Pancreas (tissue), 10 donors: ENCODE measurements at places on chromosomes 3 and 15. TPM values are rescaled to one million over a fixed set of nuclear protein-coding genes. Genes with fewer than 3 reads are reported as not detected.

ITIH1 gene
- total RNA-seq, result 1.9 TPM

CDC25A gene
- 0.83 TPM for total RNA-seq

SLC9C1 gene
- total RNA-seq, result not detected

EPB42 gene
- not detected for total RNA-seq

LYZL4 gene
- total RNA-seq, result not detected

DNA sequence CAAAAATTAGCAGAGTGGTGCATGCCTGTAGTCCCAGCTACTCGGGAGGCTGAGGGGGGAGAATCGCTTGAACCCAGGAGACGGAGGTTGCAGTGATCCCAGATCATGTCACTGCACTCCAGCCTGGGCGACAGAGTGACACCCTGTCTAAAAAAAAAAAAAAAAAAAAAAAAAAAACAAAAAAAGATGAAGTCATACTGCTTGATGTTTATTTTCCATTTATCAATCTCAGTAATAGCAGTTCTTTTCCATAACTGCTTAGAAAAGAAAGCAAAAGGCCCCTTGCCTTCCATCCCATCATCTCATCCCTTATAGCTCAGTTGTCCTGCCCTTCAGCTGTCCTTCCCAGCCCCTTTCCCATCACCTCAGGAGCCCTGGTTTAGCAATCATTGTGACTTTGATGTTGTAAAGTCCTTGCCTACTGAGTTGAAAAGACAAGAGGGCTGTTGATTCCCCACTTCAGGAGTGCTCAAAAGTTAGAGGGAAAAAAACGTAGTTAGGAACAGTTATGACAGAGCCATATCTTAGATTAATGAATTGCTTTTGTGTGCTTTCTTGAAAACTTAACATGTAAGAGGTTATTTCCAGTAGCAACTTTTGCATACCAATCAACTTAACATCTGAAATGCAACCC, 18.0 kb upstream of the THRB start:
- no peaks in the 10 kb centered on the region for H3K27me3 ChIP-seq
- no peaks in the 10 kb centered on the region for H3K36me3 ChIP-seq
- H3K27ac ChIP-seq, result no peak overlapping the region

DNA sequence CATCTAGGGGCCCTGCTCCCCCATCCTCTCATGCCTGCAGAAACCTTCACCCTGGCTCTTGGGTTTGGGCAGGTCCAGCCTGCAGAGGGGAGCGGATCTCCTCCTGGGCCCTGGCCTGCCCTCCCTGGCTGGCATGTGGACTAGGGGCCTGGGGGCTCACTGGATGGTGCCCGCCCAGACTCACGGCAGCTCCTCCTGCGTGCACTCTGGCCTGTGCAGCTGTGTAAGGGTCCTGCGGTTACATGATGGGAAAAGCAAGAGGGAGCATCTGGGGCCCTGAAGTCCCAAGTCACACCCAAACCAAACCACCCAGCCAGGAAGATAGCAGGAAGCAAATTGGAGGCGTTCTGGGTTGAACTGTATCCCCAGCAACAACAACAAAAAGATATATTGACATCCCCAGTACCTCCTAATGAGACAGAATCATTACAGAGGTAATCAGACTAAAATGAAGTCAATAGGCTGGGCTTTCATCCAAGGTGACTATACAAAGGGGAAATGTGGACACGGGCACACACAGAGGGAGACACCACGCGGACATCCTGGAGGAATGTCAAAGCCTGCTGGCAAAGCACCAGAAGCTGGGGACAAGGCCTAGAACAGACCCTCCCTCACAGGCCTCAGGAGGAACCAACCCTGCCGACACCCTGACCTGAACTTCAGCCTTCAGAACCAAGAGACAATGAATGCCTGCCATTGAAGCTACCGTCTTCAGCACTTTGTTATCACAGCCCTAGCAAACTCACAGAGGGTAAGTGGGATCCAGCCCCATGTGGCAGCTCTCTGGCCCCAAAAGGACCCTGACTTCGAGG, 10.4 kb upstream of the CLK3 start:
- no peak overlapping the region for H3K4me3 ChIP-seq
- no peaks in the 10 kb centered on the region for H3K27me3 ChIP-seq
- H3K4me1 ChIP-seq, result no peaks in the 10 kb centered on the region
- no peaks in the 10 kb centered on the region for H3K36me3 ChIP-seq
- no peak for DNase-seq
- H3K27ac ChIP-seq, result no peak overlapping the region

DNA sequence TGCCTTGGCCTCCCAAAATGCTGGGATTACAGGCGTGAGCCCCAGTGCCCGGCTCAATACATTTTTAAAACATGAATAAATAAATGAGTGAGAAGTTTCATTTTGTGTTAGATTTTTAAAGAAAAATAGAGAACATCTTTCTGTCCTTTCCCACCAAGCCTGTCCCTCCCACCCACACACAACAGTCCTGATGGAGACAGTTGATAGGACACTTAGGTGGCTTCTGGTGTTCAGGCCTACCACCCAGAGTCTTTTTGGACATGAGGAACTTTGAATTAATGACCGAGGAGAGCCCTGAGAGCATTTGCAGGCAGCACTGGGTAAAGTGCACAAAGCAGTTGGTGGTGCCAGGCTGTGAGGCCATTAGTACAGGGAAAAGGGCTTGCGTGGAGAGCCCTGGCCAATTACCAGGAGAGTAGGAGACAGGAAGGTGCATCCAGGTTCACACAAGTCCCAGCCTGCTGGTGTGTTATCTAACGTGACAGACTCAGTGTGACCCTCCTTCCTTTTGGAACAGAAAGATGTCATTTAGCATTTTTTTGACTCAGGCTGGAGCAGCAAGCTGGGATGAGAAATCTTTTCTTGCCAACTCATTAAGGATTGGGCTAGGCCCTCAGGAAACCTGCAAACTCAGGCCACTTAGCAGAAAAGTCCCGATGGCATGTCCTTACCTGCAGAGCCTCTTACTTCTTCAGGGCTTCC, 103.6 kb downstream of the PDCD6IP start:
- no peaks in the 10 kb centered on the region for H3K27me3 ChIP-seq
- no peak for DNase-seq
- no peak overlapping the region for H3K27ac ChIP-seq
- H3K4me3 ChIP-seq, result no peak overlapping the region

DNA sequence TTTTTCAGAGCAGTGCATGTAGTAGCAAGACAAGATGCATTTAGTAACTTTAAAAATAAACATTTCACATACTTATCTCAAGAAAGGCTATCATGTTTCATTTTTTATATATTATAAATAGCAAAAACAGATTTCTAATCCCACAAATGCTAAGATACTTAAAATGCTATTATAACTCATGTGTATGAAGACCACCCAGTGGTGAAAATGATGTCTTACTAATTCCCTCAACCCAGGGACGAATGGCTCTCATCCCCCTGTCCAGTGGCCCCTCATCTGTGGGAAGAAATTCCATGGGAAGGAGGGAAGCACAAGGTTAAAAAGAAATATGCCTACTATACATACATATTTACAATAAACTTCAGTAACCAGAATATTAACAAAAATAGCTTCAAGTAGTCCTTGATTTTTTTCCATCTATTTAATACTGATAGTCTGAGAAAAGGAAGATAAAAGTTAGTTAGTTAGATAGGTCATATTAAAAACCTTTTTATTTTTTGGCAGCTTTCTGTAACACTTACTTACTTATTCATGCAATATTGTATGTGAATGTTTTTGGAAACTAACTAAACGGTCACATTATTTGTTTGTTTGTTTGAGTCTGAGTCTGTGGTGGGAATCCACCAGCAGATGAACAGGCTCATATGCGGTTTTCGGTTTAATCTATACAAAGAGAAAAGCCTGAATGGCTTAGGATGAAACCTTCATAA, 14.8 kb downstream of the NR2E3 start:
- H3K27me3 ChIP-seq, result no peaks in the 10 kb centered on the region
- no peaks in the 10 kb centered on the region for H3K4me1 ChIP-seq
- DNase-seq, result no peak
- H3K4me3 ChIP-seq, result no peak overlapping the region
- no peak overlapping the region for H3K27ac ChIP-seq

- no peak overlapping the region for H3K27ac ChIP-seq
- H3K36me3 ChIP-seq, result peaks cover 3% of the 10 kb centered on the region
- no peaks in the 10 kb centered on the region for H3K27me3 ChIP-seq
- no peaks in the 10 kb centered on the region for H3K4me1 ChIP-seq
- H3K4me3 ChIP-seq, result no peak overlapping the region
Observed at GRCh38 chr3:138066383-138066782, 49.0 kb downstream of the DZIP1L start.

DNA sequence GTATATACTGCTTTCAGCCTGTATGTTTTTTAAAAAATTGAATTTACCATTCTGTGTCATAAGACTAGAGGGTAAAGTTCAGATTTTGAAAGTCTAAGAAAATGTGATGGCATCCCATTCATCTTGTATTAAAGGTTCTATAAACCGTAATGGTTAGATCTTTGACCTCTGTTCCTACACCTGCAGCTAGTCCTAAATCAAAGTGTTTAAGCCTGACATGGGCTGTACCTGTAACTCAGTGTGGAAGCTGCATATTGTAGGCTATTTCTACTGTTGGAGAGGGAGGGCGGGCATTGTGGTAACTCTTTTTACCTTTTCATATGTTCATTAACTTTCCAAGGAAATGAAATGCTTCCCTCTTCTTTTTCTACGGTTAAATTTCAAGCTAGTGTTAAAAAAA, 53.9 kb downstream of the ARHGEF26 start:
- no peaks in the 10 kb centered on the region for H3K36me3 ChIP-seq
- no peaks in the 10 kb centered on the region for H3K27me3 ChIP-seq
- no peak overlapping the region for H3K27ac ChIP-seq
- no peak for DNase-seq

GRCh38 chr3:128873244-128874022, 6.0 kb upstream of the ACAD9 start:
- peaks cover 10% of the 10 kb centered on the region for H3K4me1 ChIP-seq
- no peak overlapping the region for H3K27ac ChIP-seq
- H3K27me3 ChIP-seq, result no peaks in the 10 kb centered on the region

GRCh38 chr3:161212906-161213305, 8.2 kb upstream of the NMD3 start:
- DNase-seq, result no peak
- H3K27ac ChIP-seq, result no peak overlapping the region
- no peaks in the 10 kb centered on the region for H3K4me1 ChIP-seq

DNA sequence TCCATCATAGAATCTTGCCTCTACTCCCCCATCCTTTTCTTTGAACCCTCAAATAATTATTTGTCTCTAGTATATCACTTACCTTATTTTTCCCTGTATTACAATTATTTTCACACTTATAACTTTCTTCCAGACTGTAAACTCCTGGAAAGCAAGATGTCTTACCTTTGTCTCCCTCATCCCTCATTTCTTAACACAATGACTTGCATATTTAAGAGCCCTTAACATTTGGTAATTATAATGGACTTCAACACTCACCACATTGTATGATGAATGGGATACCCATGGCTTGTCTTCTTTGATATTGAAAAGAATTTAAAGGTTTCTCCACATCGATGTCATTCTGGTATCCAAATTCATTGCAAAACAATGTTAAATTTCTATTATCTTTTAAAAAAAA, 81.4 kb upstream of the GUCA1C start:
- H3K4me1 ChIP-seq, result no peaks in the 10 kb centered on the region
- no peaks in the 10 kb centered on the region for H3K36me3 ChIP-seq
- H3K4me3 ChIP-seq, result no peak overlapping the region
- H3K27me3 ChIP-seq, result no peaks in the 10 kb centered on the region
- no peak overlapping the region for H3K27ac ChIP-seq
- no peak for DNase-seq

DNA sequence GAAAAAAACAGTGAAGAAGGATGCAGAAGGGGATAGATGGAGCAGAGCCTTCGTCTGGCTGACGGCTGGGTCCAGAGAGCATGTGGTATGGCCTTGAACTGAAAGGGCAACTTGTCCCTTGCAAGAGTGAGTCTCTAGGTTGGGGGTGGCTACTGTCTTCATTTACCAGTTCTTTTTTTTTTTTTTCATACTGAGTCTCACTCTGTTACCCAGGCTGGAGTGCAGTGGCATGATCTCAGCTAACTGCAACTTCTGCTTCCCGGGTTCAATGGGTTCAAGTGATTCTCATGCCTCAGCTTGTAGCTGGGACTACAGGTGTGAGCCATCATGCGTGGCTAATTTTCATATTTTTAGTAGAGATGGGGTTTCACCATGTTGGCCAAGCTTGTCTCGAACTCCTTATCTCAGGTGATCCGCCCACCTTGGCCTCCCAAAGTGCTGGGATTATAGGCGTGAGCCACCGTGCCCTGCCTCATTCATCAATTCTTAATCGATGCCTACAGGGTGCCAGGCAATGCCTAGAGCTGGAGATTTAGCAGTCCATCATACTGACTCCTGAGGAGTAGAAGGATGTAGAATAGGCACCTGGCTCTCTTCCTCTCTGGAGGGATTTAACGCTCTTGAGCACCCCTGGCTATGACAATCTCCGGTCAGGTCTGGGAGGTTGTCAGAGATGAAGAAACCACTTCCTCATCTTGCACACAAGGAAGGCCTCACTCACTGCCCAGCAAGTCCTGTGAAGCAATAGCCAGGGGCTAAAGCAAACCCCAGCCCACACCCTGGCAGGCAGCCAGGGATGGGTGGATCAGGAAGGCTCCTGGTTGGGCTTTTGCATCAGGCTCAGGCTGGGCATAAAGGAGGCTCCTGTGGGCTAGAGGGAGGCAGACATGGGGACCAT, at the start of gene CAMP:
CAMP (plus strand) TSS at position 880 of the 898 bp plus-strand sequence; CDS start at position 897, 17 bp downstream.
- peak; percentile 30 for DNase-seq
- no peak within 1 kb of the TSS for H3K27ac ChIP-seq
- no peaks in the 10 kb centered on the region for H3K27me3 ChIP-seq
- H3K4me1 ChIP-seq, result no peaks in the 10 kb centered on the region
- H3K4me3 ChIP-seq, result no peak within 1 kb of the TSS
- H3K36me3 ChIP-seq, result no peaks in the 10 kb centered on the region

- H3K27me3 ChIP-seq, result no peaks in the 10 kb centered on the region
- H3K36me3 ChIP-seq, result no peaks in the 10 kb centered on the region
- no peak overlapping the region for H3K4me3 ChIP-seq
- no peak overlapping the region for H3K27ac ChIP-seq
- H3K4me1 ChIP-seq, result no peaks in the 10 kb centered on the region
Observed at GRCh38 chr3:130529486-130530215, 12.7 kb downstream of the COL6A6 start.

DNA sequence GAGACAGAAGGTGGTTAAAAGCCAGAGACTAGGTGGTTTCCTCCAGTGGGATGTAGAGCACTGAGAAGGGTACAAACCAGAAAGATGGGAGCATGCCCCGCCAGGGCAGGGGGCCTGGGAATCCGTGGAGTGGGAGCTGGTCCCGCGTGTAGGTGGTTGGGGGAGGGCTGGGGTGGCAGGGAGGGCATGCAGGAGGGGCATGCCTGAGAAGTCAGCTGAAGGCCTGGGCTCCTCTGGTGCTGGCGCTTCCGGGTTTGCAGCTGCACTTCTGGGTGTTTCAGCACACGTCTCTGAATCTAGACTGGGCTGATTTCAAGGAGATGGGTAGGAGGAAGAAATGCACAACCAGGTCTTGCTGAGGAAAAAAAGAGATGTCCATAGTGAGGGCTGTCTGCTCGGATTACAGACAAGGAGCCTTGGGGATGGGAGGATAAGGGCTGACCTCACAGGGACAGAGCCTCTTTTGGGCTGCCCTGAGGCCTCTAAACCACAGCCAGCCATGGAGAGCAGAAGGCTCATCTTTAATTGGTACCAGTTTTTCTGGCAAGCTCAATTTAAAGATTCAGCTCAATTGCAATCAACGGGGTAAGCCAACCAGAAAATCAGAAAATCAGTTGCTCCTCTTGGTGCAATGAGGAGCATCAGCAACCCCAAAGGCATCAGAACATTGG, 151.9 kb downstream of the FAM43A start:
- no peaks in the 10 kb centered on the region for H3K4me1 ChIP-seq
- no peak overlapping the region for H3K4me3 ChIP-seq
- H3K36me3 ChIP-seq, result no peaks in the 10 kb centered on the region
- no peaks in the 10 kb centered on the region for H3K27me3 ChIP-seq
- DNase-seq, result no peak
- no peak overlapping the region for H3K27ac ChIP-seq
